ENCODE measurements at places on chromosomes 16 and 17.
A peak's percentile ranks its signal among the peaks of the same experiment; 100 is the strongest.

DNA sequence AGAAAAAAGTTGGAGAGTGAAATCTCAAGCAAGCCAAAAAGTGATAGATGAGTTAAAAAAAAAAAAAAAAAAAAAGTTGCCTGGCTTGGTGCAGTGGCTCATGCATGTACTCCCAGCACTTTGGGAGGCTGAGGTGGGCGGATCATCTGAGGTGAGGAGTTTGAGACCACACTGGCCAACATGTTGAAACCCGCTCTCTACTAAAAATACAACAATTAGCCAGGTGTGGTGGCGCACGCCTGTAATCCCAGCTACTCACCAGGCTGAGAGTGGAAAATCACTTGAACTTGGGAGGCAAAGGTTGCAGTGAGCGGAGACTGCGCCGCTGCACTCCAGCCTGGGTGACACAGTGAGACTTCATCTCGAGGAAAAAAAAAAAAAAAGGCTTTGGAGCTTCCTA lies 668.8 kb downstream of the WWOX start:
- DNase-seq: no peak

- DNase-seq: peak; percentile 90
Observed at GRCh38 chr17:16215273-16215964, at the start of gene NCOR1. Gene NCOR1 (minus strand): TSS chr17:16215534. CDS start chr17:16194569, 20,965 bp downstream.

- no peak for DNase-seq
Observed at GRCh38 chr16:10300905-10301304, 85.0 kb upstream of the ATF7IP2 start.

- no peak for DNase-seq
Observed at GRCh38 chr16:61014869-61015268, 1021.4 kb downstream of the CDH8 start.

DNA sequence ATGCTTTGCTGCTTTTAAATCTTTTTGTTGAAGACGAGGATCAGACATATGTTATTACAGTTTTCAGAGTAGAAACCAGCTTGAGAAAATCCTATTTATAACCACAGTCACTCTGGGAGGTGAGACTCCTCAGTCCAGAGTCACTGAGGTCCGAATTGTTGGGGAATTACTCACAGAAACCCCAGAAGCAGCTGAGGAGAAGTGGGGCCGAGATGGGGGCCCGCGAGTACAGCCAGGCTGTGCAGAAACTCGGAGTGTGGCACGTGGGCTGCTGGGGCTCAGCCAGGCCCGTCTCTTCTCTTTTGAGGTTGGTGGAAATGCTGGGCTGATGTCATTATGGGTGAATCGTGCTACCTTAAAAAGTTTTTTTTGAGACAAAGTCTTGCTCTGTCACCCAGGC lies 14.4 kb upstream of the GNG13 start:
- DNase-seq: no peak

DNA sequence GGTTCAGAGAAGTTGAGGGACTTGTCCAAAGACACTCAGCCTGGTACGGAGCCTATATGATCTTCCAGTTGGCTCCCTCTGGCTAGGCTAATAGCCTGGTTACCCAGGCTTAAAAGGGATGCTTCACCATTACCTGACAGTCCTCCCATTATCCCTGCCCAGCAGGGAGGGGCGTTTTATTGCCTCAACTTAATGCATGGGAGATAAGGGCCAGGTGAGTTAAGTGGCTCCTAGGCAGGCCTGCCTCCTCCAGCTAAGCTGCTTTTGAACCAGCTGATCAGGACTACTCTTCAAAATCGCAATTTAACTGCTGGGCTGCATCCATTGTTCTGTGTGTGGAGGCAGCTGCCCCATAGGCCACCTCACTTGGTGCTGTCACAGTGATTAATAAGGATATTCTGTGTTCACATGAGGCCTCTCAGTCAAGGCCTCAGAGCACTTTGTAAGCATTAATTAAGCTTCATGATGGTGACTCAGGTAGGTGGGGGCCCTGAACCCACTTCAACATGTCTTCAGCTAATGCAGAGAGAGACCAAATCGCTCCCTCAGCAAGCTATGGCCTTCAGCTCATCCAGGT lies 27.9 kb downstream of the SMPD3 start:
- DNase-seq: no peak

GRCh38 chr17:61029181-61029580 lies 351.5 kb downstream of the BCAS3 start:
- DNase-seq: no peak

- peak; percentile 54 for DNase-seq
Observed at GRCh38 chr17:16456742-16457316, 35.2 kb downstream of the LRRC75A start.

DNA sequence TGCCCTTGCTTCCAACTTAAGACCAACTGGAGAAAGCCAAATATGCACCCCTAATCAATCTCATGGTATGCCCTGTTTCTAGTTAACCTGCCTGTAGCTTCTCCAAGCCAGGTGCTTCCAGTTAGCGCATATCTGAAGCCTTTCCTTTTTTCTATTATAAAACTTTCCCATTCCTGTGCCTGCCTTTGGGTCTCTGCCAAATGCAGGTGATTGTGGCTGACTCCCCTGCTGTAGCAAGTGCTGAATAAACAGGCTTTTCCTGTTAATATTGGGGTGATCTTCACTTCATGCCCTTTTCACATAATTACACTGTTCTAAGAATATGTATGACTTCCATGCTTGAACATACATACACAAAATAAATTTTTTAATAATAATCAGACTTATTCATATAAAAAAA lies 207.4 kb downstream of the TANC2 start:
- DNase-seq: no peak

DNA sequence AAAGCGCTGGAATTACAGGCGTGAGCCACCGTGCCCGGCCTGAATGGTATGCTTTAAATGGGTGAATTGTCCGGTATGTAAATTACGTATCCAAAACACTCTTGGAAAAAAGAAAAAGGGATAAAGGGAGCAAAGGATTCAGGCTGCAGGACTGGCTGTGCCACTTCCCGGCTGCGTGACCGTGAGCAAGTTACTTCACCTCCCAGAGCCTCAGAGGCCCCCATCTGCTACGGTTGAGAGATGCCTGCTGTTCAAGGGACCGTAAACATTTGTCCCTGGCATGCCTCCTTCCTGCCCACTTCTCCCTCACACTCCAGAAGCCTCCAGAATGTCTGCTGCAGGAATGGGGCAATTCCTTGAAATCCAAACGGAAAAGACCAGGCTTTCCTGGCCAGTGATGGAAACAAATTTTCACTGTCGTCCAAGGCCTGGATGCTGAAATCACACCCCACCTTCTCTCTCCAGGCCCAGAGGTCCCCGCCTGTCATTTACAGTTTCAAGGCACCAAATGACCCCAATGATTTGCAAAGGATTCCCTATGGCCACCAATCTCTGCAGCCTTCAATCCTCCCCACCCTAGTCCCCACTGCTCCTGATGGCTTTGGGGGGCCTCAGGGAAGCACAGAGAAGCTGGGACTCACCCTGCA lies 22.9 kb upstream of the LITAF start:
- no peak for DNase-seq

DNA sequence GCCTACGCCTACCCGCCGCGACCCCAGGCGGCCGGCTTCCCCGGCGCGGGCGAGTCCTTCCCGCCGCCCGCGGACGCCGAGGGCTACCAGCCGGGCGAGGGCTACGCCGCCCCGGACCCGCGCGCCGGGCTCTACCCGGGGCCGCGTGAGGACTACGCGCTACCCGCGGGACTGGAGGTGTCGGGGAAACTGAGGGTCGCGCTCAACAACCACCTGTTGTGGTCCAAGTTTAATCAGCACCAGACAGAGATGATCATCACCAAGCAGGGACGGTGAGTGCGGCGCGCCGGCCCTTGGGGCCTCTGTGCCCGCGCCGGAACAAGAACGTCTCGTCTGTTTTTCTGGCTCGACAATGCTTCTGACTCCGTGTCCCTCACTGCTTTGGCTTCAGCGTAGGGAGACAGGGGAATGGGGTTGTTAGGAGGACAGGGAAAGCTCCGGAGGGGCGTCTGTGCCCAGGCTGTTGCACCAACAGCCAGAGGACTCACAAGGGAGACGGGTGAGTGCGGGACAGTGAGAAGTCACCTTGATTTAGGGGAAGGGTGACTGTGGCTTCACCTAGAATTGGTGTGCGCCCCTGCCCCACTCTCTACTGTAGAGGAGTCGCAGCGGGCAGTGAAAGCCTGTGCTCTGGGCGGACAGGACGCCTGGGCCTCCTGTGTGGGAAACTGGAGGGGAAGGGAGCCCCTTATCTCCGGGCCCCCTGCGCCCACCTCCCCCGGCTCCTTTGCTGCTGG lies 806 bp downstream of the TBX21 start:
- DNase-seq: no peak

DNA sequence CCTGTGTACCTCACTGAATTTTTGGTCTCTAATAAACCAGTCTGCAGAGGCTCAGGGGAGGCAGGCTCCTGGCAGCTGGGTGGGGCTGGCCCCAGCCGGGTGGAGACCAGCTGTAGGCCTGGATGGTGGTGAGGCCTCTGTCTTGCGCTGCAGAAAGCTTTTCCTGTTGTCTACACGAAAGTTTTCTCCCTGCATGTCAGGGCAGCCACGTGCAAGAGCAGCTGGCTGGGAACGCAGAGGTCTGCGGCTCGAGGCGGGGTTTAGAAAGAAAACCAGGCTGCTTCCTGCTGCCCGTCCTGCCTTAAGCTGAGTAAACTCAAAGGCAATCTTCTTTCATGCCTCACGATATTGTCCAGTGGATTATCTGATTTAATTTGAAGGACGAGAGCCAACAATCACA lies 2.4 kb downstream of the SERPINF1 start:
- DNase-seq: peak; percentile 52

DNA sequence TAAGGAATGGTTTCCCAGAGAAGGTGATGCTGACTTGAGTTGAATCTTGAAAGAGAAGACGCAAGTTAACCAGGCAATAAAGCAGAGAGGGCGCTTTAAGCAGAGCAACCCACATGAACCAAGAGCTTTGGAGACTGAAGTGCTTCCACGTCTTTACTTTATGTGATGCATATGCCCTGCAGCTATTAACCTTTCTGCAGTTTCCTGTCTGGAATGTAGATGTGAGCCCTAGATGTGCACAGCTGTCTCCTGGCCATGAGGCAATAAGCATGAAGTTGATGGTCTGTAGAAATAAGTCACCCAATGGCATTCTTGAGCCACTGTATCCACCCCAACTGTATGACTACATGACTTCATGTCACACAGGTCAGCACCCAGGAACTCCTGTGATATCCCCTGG lies 5.7 kb upstream of the CHST4 start:
- no peak for DNase-seq

- no peak for DNase-seq
Observed at GRCh38 chr16:59698346-59699020, 964.4 kb upstream of the GOT2 start.

GRCh38 chr17:2444382-2444781 lies 43.5 kb upstream of the MNT start:
- DNase-seq: no peak

- peak; percentile 97 for DNase-seq
Observed at GRCh38 chr16:67884684-67885083, at the start of gene NRN1L. Gene NRN1L (plus strand): TSS chr16:67884885. CDS start chr16:67884904, 19 bp downstream.

DNA sequence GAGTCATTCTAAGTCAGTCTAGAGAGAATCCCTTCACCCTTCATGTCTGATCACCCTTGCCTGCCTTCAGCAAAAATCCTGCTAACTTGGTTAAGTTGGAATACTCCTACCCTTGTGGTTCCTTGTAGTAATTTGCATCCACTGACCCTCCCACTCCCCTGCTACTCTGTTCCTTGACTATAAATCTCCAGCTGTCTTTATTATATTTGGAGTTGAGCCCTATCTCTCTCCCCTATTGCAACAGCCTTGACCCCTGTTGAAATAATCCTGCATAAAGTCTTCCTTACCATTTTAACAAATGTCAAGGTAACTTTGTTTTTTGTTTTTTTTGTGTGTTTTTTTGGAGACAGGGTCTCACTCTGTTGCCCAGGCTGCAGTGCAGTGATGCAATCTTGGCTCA lies 590.1 kb downstream of the WWOX start:
- no peak for DNase-seq

GRCh38 chr17:42325026-42325425 lies 36.7 kb downstream of the STAT5A start:
- DNase-seq: no peak

DNA sequence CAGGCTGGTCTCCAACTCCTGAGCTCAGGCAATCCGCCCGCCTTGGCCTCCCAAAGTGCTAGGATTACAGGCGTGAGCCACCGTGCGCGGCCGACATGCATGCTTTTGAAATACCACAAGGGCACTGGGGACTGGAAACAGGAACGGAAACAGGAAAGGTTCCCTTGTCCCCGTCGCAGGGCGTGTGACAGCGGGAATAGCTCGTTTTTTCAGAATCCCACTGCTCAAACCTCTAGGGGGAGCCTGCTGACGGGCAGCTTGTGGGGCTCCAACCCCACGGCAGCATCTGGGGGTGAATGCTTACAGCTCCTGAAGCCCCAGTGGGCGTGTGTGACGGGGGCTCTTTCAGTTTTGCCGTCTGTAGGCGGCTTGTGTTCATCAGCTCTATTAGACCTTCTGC lies 18.8 kb upstream of the ASGR2 start:
- DNase-seq: peak; percentile 37

GRCh38 chr16:89920723-89921122 lies 2.1 kb downstream of the MC1R start:
- no peak for DNase-seq

- DNase-seq: no peak
Observed at GRCh38 chr16:35510701-35511100, 2051.3 kb downstream of the TP53TG3F start.

DNA sequence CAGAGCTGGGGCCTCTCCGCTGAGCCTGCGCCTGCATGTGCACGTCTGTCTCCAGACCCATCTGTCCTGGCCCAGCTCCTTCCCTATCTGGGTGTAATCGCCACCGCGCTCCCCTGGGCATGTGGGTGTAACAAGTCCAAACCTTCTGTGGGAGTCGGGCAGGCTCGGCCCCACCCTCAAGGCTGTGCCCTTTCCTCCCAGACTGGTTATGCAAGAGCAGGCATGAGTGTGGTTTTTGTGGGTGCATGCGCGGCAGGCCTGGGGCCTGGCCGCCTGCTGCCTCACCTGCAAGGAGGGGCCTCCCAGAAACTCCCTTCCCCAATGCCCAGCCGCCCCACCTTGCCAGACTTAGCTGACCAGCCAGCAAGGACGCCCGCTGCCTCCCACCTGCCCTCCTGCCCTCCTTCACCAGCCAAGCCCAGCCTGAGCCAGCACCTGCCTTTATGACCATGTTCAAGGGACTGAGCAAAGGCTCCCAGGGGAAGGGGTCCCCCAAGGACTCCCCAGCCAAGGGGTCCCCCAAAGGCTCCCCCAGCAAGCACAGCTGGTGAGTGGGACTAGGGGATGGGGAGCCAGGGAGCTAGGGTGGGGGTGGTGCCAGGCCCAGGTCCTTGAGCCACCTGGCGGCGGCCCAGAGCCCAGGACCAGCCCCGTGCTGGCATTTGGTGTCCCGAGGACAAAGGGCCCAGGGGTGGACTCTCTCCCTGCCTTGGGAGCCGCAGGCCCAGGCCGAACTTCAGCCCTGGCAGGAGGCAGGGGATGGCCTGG lies at the start of gene EVPLL:
TSS of gene EVPLL (plus strand) at position 342 of the 768 bp plus-strand sequence. CDS start 3,160 bp downstream, outside the sequence.
- DNase-seq: no peak

DNA sequence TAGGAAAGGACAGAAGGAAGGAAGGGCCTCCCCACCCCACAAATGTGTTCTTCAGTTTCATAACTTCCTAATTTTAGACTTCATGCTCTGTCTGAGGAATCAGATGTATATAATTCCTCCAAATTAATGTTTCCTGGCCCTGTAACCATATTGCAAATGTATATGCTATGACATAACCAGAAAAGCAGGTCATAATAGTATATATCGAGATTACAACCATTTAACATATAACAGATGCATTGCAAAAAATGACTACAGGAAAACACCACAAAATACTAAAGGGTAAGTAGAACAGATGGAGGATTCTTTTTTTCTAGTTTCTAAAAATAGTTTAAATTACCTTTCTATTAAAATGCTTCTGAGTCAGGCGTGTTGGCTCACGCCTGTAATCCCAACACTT lies 3.1 kb upstream of the EXOC7 start:
- DNase-seq: no peak

GRCh38 chr17:7014995-7015958 lies 2.9 kb downstream of the RNASEK start:
- no peak for DNase-seq

- DNase-seq: no peak
Observed at GRCh38 chr17:49013311-49014213, 16.4 kb downstream of the IGF2BP1 start.
